AG09309 (cell line): ENCODE measurements at places on chromosomes 1 and 21.

- DNase-seq, result no peak
Measured at GRCh38 chr1:101183388-101183699, 53.5 kb upstream of the S1PR1 start.

GRCh38 chr1:83104558-83104957 is 894.4 kb downstream of the TTLL7 start:
- no peak for DNase-seq

DNA sequence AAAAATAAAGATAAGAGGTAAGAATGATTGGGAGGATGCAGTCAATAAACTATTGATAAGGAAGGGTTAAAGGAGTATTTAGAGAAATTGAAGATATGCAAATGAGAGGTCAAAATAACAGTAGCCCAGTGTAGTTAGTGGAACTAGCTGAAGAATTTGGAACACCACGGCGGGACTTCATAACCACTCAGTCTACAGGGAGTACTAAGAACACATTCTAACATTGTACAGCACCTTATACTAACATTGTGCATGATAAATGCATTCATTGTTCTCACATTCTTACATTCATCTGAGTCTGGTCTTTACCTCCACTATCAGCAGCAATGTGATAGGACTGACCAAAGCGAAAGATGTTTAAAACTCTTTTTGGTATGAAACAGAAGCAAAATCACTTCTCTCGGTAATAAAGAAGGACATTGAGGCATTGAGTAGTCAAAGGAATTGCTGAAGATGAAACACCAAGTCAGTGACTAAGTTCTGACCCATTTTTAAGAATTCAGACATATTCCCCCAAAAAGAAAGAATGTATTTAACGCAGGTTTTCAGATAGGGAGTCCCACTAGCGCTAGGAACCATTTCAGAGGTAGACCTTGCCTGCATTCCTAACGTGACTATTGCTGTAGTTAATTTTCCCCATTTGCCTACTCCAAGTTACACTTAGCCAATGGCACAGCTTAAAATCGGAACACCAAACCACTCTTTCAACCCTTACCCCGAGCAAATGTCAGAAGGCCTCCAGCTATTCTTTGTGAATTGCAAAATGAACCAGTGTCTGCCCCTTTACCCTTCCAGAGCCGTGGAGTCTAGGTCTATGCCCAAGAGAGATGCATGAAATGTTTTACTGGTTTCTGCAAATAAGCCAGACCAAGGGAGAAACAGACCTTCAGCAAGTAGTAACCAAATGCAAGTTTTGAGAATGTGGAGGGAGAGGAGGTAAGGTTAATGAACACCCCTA is 108.8 kb upstream of the IRF2BP2 start:
- DNase-seq, result no peak

DNA sequence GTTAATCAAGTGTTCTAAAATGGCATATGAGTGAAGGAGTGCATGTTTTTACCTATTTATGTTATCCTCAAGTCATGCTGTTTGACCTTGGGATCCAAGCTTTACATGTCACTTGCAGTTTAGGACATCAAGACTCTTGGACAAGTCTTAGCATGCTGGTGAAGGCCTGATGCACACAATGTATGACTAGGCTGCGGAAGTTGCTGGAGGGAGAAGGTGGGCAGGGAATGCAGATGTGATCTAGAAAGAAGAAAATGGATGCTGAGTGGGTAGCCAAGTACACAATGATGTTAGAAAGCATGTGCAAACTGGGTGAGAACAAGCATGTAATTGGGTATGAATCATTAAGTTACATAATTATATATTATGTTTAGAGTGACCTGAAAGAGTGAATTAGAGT is 301.8 kb downstream of the BRINP2 start:
- DNase-seq, result no peak

GRCh38 chr1:239630767-239631166 is 244.4 kb downstream of the CHRM3 start:
- DNase-seq, result no peak

DNA sequence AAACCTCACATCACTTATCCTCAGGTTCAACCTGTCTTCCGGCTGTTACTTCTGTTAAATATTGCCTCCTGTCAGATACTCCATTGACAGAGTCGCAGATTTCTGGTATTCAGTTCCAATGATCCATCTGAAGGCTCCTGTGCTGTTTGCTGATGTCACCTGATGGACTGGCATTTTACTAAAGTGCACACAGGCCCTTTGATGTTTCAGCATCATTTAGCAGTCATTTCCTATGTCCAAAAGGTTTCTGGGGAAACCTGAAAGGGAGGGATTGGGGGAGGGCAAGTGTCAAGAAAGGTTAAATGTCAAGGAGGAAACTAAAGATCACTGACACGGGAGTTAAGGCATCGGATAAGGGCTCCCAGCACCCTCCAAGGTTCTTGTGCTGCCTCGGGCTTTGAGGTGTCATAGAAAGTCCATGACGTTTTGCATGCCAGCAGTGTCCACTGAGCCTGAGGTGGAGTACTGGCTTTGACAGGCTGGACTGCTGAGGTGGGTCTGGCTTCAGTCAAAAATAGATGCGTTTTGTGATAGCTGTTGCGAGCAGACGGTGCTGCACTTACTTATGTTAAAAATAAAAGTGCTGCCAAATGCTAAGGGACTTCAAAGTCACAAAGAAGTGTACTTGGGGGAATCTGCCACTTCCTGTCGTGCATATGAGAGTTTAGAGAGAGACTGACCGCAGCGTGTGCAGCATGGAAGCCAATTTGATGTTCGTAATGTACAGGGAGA is 30.8 kb downstream of the XCL2 start:
- no peak for DNase-seq

GRCh38 chr1:204084247-204084772 is 11.4 kb downstream of the SOX13 start:
- DNase-seq, result no peak

- DNase-seq, result no peak
Measured at GRCh38 chr1:193104502-193104906, 710 bp downstream of the GLRX2 start.

DNA sequence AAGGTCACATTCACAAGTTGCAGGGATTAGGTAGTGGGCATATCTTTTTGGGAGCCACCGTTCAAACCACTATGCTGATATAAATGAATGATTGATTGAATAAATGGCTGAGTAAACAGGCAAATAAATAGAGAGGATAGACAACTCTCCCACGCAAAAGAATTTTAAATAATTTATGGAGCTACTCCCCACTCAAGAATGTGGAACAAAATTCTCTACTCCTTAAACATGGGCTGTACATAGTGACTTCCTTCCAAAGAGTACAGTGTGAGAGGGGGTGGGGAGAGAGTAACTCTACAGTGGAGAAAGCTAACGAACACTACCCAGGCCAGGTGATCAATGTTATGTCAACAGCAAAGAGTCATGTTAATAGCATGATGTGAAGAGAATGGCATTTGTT is 40.7 kb downstream of the KRTAP19-8 start:
- DNase-seq, result no peak

DNA sequence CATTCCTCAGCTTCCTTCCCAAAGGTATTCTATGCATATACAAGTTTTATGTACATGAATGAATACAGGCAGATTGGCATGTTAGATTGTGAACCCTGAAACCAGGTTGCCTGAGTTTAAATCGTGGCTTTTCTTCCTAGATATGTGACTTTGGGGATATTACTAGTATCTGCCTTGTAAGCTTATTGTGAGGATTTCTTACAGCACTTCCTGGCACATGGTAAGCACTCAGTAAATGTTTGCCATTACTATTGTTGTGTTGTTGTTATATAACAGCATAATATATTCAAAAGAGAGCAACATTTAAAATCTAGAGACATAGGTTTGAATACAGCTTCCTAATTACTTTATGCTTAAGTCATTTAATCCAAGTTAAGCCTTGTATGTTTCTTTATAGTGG is 45.1 kb downstream of the RAP1A start:
- DNase-seq, result no peak

GRCh38 chr1:164767752-164768402 is 208.9 kb downstream of the PBX1 start:
- no peak for DNase-seq

- DNase-seq, result no peak
Measured at GRCh38 chr1:40303051-40303771, 13.9 kb downstream of the COL9A2 start.

GRCh38 chr1:3112526-3112925 is 43.5 kb downstream of the PRDM16 start:
- DNase-seq, result no peak

GRCh38 chr1:10918531-10918930 is 93.9 kb upstream of the TARDBP start:
- peak; percentile 17 for DNase-seq

GRCh38 chr1:88983791-88984559 is 8.5 kb downstream of the KYAT3 start:
- DNase-seq, result no peak

- DNase-seq, result no peak
Measured at GRCh38 chr1:205662135-205662738, 18.1 kb downstream of the SLC45A3 start.

DNA sequence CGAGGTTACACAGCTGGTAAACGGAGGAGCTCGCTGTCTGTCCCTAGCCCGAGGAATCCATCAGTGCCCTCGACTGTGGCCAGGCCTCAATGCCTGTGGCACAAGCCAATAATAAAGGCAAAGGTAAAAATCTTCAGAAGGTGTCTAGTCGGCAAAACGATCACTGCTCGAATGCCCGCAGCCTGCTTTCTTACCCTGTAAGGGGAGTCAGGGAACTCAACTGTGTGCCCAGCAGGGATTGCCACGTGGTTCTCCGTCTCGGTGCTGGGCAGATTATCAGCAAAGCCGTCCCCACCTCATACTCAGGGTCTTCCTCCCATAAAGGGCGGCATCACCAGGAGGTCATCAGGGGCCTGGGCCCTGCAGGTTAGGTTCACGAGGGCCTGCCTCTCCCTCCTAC is 103.4 kb downstream of the PAX7 start:
- DNase-seq, result no peak

DNA sequence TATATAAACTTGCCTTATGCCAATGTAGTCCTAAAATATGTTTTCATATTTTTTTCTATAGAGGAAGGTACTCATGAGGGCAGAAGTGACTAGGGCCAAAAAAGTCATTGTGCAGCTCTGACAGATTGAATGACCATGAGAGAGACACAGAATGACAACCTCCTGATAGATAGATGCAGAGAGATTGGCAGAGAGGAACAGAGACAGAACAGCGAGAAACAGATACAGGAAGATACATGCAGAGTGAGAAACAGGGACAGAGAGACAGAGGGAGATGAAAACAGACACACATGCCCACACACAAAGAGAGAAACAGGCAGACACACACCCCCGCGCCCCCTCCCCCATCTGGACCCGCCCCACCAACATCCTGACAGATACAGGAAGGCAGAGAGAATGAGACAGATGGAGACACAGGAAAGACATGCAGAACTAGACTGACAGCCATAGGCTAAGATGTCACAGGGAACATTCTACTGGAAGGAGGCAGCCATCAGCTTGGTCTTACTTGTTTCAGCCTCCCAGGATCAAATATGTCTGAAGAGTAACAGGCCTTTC is 211.1 kb downstream of the ST6GALNAC3 start:
- no peak for DNase-seq

- no peak for DNase-seq
Measured at GRCh38 chr1:198901266-198901665, 262.4 kb downstream of the PTPRC start.

- no peak for DNase-seq
Measured at GRCh38 chr1:226512076-226512728, 36.4 kb upstream of the STUM start.

DNA sequence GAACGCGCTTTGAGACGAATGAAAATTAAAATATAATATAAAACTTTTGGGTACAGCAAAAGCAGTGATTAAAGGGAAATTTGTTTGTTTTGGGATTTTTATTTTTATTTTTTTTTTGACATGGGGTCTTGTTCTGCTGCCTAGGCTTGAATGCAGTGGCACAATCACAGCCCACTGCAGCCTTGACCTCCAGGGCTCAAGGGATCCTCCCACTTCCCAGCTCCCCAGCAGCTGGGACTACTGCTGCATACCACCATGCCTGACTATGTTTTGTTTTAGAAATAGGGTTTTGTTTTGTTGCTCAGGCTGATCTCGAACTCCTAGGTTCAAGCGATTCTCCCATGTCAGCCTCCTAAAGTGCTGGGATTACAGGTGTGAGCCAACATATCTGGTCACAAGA is 30.3 kb downstream of the USP24 start:
- DNase-seq, result no peak

- DNase-seq, result no peak
Measured at GRCh38 chr1:55987491-55988249, 591.7 kb downstream of the PLPP3 start.

- no peak for DNase-seq
Measured at GRCh38 chr1:224747578-224747977, 131.5 kb downstream of the CNIH3 start.

- DNase-seq, result peak; percentile 90
Measured at GRCh38 chr1:186680245-186681061, at the start of gene PTGS2. TSS of gene PTGS2 (minus strand) at chr1:186680423. CDS start at chr1:186680290, 133 bp downstream.

DNA sequence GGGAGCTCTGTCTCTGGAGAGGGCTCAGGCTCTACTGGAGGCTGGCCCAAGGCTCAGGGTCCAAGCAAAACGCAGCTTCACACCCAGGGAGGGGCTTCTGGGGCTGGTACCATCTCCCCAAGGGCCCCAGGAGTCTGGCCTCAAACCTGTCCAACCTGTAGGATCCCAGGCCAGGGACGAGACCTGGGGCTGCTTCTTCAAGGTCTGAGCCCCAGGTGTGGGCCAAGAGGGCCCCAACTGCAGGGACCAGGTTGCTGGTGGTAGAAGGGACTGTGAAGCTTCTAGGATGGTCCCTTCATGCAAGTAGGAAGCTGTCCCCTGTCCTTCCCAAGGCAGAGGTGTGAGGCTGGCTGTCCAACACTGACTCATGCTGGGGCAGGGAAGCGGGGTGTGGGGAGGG is 7.8 kb upstream of the MMEL1 start:
- DNase-seq, result no peak

DNA sequence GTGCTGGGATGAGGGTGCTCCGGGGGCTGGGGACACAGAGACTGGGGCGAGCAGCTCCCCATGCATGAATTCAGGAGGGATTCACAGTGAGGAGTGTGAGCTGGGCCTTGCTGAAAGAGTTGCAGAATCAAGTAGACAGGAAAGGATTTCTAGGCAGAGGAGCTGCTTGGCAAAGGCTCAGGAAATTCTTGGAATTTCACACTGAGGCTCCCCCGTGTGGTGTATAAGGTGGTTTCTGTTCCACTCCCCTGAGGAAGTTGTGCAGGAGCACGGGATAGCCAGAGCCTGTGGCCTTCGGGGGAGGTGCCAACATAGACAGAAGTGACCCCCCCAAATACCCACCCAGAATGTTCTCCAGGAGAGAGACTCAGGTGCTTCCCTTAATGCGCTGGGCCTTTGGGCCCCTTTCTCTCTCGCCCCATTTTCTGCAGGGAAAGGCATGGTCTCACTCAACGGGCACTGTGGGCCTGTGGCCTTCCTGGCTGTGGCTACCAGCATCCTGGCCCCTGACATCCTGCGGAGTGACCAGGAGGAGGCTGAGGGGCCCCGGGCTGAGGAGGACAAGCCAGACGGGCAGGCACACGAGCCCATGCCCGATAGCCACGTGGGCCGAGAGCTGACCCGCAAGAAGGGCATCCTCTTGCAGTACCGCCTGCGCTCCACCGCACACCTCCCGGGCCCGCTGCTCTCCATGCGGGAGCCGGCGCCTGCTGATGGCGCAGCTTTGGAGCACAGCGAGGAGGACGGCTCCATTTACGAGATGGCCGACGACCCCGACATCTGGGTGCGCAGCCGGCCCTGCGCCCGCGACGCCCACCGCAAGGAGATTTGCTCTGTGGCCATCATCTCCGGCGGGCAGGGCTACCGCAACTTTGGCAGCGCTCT is 58.5 kb upstream of the ACTL8 start:
- DNase-seq, result peak; percentile 24
